Skeletal muscle tissue (tissue), 5 donors: ENCODE measurements at places on chromosomes 2 and 18. TPM values are rescaled to one million over a fixed set of nuclear protein-coding genes. Genes with fewer than 3 reads are reported as not detected.

Gene NAT8
- not detected for total RNA-seq

Gene PAX3
- 0.52 TPM for total RNA-seq

Gene CD8B
- total RNA-seq, result 1.0 TPM

Gene CD8A
- not detected for total RNA-seq

Gene PRKAG3
- total RNA-seq, result 9.9 TPM

Gene MC5R
- total RNA-seq, result 1.6 TPM

Gene PID1
- total RNA-seq, result 25.1 TPM

Gene OST4
- total RNA-seq, result 352 TPM
